SJSA1 (cell line): ENCODE measurements at places on chromosomes 13 and 19. TPM values are rescaled to one million over a fixed set of nuclear protein-coding genes. Genes with fewer than 3 reads are reported as not detected.

The ADAMTS10 gene
- total RNA-seq, result 6.0 and 6.3 TPM in 2 replicates

The NMRK2 gene
- total RNA-seq, result not detected in 2 replicates

DNA sequence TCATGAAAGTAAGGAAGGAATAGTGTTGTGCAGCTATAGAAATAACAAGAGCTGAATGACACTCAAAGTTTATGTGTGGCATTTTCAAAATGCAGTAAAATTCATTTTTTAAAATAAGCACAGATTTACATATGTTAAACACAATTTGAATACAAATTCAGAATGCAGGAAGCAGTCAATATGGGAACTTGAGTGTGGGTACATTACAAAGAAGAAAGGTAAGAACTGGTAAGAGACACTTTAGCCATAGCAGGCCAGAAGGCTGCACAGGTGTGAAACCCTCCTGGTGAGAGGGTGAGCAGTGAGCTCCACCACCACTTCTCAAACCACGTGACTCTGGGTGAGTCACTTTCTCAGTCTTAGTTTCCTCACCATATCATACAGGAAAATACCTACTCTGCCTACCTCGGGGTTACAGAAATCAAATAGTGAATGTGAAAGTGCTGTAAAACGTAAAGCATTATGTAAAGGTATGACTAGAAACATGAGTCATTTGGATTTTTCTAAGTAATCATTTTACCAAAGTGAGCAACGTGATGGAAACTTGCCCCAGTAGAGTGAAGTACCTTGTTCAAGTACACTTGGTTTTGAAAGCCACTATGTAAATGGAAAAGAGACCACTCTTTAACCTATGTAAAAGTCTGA is 40.5 kb downstream of the USP12 start:
- no peak for DNase-seq

DNA sequence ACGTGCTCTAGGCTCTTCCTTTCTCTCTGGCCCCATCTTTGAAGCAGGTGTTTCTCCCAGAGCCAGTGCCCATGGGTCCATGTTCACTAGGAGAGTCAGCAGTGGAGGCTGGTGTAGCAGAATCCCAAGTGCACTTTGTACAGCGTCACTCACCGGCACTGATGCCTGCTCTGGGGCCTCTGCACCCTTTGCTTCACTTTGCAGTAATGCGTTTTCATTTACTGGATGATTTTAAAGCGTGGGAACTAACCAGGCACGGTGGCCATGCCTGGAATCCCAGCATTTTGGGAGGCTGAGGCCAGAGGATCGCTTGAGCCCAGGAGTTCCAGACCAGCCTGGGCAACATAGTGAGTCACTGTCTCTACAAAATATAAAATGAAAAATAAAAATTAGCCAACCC is 30.7 kb downstream of the SLC25A42 start:
- DNase-seq, result no peak

GRCh38 chr19:17692566-17692965 is 4.4 kb upstream of the UNC13A start:
- no peak for DNase-seq

GRCh38 chr19:44808463-44809371 is at the start of gene BCAM:
Gene BCAM, plus strand, starts transcription at chr19:44809103. Its CDS starts 22 bp downstream, at chr19:44809125.
- peak; percentile 89 for DNase-seq

DNA sequence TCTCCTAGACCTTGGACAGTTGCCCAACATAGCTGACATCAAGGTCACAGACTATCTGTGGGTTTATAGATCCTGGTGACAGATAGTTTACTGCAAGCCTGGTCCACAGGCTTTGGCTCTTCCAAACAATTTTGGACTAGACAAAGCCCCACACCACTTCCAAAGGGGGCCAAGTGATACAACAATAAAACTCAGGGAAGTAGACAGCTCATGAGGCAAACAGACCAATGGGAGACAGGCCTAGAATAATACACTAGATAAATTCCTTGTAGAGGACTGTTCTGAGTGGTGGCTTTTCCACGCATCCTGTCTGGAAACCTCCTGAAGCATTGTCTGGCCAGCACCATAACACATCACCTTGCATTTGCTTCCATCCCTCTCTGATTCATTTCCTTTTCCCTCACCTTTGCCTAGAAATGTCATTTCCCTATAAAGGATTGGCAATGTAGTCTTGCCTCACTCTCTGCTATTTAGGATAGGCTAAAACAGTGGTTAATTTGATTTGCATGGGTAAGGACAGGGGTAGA is 284.2 kb downstream of the POU4F1 start:
- no peak for DNase-seq
